ENCODE measurements at places on chromosomes 16 and 17.

GRCh38 chr16:59848296-59848695 lies 1114.2 kb upstream of the GOT2 start:
- DNase-seq, result no peak
- no peaks in the 10 kb centered on the region for H3K4me1 ChIP-seq
- no peak overlapping the region for H3K27ac ChIP-seq
- H3K36me3 ChIP-seq, result no peaks in the 10 kb centered on the region
- no peak overlapping the region for H3K4me3 ChIP-seq

DNA sequence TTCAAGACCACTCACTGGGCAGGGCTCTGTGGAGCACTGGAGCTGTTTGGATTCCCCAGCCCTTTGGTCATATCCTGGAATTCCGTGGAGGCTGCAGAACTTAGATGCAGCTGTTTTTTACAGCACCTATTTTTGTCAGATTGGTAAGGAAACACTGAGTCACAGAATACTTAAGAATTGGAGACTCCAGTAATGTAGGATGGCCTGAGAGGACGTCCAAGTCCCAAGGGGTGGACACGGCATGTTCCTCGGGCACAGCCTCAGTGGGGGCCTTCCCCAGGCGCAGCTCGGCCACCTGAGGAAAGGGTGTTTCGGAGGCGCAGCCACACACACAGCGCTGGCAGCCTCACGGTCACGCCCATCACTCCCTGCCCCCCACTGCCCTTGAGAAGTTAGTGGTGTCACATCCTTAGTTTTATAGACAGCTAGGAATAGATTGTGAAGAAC lies 14.8 kb downstream of the PLD6 start:
- DNase-seq, result no peak
- H3K27me3 ChIP-seq, result no peaks in the 10 kb centered on the region
- H3K27ac ChIP-seq, result peak overlapping the region; percentile 5
- H3K4me1 ChIP-seq, result peaks cover 23% of the 10 kb centered on the region

DNA sequence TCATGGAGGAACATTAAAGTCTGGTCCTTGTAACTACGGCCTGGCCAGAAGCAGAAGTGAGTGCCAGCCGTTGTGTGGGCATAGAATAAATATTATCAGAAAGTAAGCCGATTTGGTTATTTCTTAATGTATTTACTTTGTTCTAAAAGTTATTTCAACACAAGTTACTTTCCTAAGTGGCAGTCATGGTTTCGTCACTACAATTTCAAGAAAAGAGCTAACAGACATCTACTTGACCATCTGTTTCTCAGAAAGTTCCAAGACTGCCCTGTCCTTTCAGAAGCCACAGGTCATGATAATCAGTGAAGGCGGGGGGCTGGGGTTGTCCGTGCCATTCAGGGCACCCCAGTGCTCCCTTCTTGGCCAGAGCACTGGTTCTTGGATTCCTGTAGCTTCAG lies 14.9 kb upstream of the FASN start:
- no peaks in the 10 kb centered on the region for H3K27me3 ChIP-seq
- H3K36me3 ChIP-seq, result peaks cover 24% of the 10 kb centered on the region
- peaks cover 15% of the 10 kb centered on the region for H3K4me1 ChIP-seq
- no peak overlapping the region for H3K4me3 ChIP-seq
- H3K27ac ChIP-seq, result no peak overlapping the region
- no peak for DNase-seq

DNA sequence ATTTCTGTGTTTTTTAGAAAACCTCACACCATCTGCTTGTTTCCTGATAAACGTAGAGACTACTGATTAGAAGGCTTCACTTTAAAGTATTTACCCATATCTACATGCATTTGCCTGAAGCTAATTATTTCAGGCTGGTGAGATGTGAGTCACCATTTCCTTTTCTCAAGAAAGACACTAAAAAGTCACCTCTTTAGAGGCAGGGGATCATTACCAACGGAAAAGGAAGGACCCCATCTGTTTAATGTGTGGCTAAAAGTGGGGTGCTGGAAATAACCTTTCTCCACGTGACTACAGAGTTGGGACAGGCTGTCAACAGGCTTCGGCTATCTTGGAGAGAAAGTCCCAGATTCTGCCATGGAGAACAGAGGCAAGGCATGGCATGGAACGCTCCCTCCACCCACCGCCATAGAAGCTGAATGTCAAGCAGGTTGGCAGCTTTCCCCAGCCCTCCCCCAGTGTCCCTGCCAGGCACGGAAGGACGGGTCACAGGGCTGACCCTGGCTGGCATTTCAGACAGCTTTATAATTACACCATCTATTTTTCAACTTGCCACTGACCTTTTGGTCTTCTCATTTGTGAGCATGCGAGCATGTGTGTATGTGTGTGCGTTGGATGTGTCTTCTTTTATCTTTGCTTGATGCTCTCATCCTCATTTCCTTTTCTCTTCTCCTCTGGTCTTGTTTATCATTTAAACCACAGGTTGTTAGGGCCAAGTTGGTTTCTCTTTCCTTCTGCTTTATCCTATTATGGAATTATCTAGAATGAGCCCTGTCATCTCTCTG lies 157.0 kb downstream of the CPPED1 start:
- H3K4me1 ChIP-seq, result peaks cover 27% of the 10 kb centered on the region
- DNase-seq, result peak; percentile 70
- H3K27ac ChIP-seq, result peak overlapping the region; percentile 97
- H3K36me3 ChIP-seq, result no peaks in the 10 kb centered on the region
- no peaks in the 10 kb centered on the region for H3K27me3 ChIP-seq

GRCh38 chr17:56832446-56832845 lies 1.3 kb downstream of the C17orf67 start:
- H3K4me3 ChIP-seq, result peak overlapping the region; percentile 83
- peak overlapping the region; percentile 72 for H3K27ac ChIP-seq
- H3K27me3 ChIP-seq, result no peaks in the 10 kb centered on the region
- H3K36me3 ChIP-seq, result peaks cover 70% of the 10 kb centered on the region
- H3K4me1 ChIP-seq, result peaks cover 56% of the 10 kb centered on the region

- peaks cover 47% of the 10 kb centered on the region for H3K4me1 ChIP-seq
- no peak for DNase-seq
Measured at GRCh38 chr17:14295676-14296075, 5.2 kb upstream of the HS3ST3B1 start.

DNA sequence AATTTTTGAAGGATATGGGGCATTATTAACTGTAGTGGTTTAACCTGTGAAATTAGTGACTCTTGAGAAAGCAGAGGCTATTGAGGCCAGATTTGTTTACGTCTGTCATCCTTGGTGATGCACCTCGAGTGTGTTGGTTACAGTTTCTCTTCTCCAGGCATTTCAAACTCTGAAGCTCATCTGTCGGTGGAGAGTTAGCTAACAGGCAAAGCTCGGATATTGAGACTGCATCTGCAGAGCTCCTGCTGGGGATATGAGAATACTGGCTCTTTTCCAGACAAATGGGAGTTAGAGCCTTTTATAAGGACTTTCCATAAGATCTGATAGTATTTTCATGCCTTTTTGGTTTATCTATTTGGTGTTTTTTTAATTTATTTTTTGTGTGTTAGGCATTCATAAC lies 6.7 kb downstream of the CLEC16A start:
- H3K27me3 ChIP-seq, result no peaks in the 10 kb centered on the region
- no peak for DNase-seq
- peaks cover 13% of the 10 kb centered on the region for H3K36me3 ChIP-seq
- H3K4me3 ChIP-seq, result no peak overlapping the region

DNA sequence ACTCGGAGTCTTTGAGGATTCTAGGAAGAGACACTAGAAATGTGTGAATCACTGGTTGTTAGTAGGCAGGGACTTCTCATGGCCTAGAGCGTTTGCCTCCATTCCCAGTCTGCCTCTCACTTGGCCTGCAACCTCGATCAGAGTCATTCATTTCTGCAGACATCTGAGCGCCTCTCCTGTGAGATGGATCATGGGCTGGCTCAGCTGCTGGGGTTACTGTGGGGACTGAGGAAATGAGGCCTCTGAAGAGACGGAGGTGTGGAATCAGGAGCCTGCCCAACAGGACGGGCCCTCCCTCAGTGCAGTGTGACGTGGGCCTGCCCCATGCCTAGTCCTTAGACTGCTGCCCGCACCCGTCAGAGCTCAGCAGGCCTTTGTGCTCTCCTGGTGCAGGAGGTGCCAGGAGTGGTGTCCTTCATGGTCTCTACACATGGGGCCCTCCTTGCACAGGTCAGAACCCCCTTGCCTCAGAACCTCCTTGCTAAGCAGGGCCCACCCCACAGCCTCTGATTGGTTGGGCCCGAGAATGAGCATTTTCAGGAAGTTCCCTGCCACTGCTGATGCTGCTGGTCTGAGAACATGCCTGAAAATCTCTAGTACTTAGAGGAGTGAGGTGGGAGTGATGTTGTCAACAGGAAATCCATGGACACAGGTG lies 99.4 kb downstream of the NPIPB11 start:
- no peaks in the 10 kb centered on the region for H3K27me3 ChIP-seq
- no peak for DNase-seq
- H3K27ac ChIP-seq, result no peak overlapping the region

DNA sequence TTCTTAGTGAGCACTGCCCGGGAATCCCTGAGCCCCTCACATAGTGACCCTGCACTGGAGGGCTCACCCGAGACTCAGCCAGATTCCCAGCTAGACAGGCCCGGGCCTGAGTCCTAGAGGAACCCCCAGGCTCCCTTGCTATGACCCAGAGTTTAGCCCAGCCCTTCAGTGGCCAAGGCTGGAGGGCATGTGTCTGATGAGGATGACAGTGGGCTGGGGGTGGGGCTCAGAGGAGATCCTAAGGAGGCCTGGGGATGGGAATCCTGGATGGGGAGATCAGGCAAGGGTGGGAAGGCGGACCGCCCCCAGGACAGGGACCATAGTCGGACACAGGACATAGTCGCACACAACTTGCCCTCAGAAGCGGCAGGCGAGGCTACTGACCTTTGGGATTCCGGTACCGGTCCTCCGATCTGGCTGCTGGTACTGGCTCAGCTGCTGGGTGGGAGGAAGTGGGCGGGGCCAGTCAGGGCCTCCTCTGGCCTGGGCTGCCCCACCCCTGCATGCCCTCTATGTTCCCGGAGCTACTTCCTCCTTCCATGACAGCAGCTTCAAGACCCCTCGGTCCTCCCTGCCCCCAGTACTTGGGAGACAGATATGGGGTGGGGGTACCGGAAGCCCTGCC lies 1.1 kb downstream of the CD79B start:
- H3K27me3 ChIP-seq, result no peaks in the 10 kb centered on the region
- peaks cover 12% of the 10 kb centered on the region for H3K36me3 ChIP-seq
- peak overlapping the region; percentile 95 for H3K27ac ChIP-seq
- H3K4me1 ChIP-seq, result peaks cover 28% of the 10 kb centered on the region
- peak; percentile 74 for DNase-seq

GRCh38 chr17:63407741-63408330 lies 38.3 kb downstream of the CYB561 start:
- no peak overlapping the region for H3K4me3 ChIP-seq
- H3K27ac ChIP-seq, result no peak overlapping the region
- no peaks in the 10 kb centered on the region for H3K27me3 ChIP-seq

DNA sequence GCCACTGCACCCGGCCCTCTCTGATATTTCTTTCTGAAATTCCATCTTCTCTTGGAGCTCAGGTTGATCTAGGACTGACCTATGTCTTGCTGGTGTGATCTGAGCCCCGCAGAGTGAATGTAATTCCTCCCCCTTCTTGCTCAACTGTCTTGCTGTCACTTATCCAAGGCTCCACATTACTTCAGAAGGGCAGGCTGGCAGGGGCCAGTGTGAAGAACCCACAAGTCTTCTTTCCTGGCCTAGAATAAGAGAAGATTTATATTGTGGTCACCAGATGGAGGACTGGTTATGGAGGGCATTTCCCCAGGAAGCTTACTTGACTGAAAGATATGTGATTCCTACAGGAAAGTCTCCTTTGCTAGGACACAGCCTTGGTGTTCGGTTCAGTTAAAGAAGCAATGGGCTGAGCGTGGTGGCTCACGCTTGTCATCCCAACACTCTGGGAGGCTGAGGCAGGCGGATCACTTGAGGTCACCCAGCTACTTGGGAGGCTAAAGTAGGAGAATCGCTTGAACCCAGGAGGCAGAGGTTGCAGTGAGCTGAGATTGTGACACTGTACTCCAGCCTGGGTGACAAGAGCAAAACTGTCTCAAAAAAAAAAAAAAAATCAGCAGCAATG lies 13.4 kb downstream of the ITGAL start:
- peak overlapping the region; percentile 84 for H3K27ac ChIP-seq
- no peak overlapping the region for H3K4me3 ChIP-seq
- no peaks in the 10 kb centered on the region for H3K27me3 ChIP-seq
- DNase-seq, result no peak
- peaks cover 100% of the 10 kb centered on the region for H3K36me3 ChIP-seq

DNA sequence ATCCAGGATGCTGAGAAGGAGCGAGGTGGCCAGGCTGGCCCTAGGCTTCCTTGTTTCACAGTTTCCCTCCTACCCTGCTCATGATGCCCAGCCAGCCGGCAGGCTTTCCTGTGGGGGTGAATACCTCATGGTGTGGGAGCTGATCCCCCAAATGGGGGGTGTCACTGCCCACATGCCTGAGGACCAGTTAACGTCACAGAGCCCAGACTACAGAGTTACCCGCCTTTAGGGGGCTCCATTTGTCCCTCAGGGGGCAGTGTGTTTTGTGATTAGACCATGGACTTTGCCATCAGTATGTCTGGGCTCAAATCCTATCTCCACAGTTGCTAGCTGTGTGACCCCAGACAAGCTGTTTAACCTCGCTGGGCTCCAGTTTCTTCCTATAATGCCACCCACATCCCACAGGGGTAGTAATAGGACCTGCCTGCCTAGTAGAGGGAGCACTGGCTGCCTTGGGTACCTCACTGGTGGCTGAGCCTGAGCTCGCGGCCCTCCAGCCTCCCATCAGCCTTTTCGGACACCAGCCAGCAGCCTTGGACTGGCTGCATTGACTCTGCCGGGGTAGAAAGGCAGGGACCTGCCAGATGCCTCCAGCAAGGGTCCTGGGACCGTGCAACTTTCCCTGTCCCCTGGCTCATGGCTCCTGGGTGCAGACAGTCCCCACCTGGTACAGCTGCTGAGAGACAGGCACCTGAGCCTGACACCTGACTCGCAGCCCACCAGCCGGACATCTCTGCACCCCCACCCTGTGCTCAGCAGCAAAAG lies 87.5 kb upstream of the GSE1 start:
- no peaks in the 10 kb centered on the region for H3K4me1 ChIP-seq
- H3K27me3 ChIP-seq, result no peaks in the 10 kb centered on the region
- H3K36me3 ChIP-seq, result no peaks in the 10 kb centered on the region
- H3K4me3 ChIP-seq, result no peak overlapping the region
- H3K27ac ChIP-seq, result no peak overlapping the region

DNA sequence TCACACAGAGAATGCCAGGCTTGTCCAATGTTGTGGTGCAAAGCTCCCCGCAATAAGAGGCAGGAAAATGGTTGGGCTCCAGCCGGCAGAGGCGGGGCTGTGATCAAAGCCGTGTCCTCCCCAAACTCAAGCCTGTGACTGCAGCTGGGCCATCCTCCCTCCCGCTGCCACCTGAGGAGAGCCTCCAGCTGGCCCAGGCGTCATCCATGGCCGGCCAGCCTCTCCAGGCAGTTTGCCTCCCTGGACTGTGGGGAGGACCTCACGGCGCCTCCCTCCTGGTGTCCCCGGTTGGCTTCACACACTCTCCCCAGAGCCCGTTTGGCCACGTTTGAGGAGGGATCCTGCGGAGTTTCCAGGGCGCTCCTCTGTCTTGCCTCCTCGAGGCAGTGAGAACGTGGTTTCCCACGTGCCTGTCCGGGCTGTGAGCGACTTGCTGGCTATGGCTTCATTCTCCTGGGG lies 134.1 kb downstream of the IRF8 start:
- no peaks in the 10 kb centered on the region for H3K4me1 ChIP-seq
- H3K27ac ChIP-seq, result no peak overlapping the region
- DNase-seq, result no peak

- no peak overlapping the region for H3K27ac ChIP-seq
- H3K36me3 ChIP-seq, result peaks cover 17% of the 10 kb centered on the region
- H3K4me3 ChIP-seq, result no peak overlapping the region
- H3K27me3 ChIP-seq, result no peaks in the 10 kb centered on the region
- peak; percentile 18 for DNase-seq
Measured at GRCh38 chr17:40522250-40522960, 21.0 kb upstream of the TNS4 start.
